A549 treated with GW870086 at 1 μM for 4 hours (cell line): ENCODE measurements at places on chromosomes 3 and 15. TPM values are rescaled to one million over a fixed set of nuclear protein-coding genes. Genes with fewer than 3 reads are reported as not detected.

LRRC15 gene
- 0.20 to 0.29 TPM (median 0.21 TPM) in 5 replicates for total RNA-seq

GOLGA8G gene
- not detected in 5 replicates for total RNA-seq

SLC22A13 gene
- total RNA-seq: 0.07 to 0.10 TPM in 2 of 5 replicates, not detected in the others

SYNPR gene
- not detected in 5 replicates for total RNA-seq

MITF gene
- 5.1 to 9.8 TPM (median 7.8 TPM) in 5 replicates for total RNA-seq

COL6A5 gene
- total RNA-seq: not detected in 5 replicates

CORO2B gene
- total RNA-seq: 1.9 to 3.2 TPM (median 2.4 TPM) in 5 replicates

LPP gene
- 5.8 to 11.7 TPM (median 8.4 TPM) in 5 replicates for total RNA-seq

C2CD4A gene
- 0.07 to 0.40 TPM (median 0.19 TPM) in 5 replicates for total RNA-seq

KLHL40 gene
- not detected in 5 replicates for total RNA-seq

EIF3J gene
- 84.3 to 99.2 TPM (median 86.3 TPM) in 5 replicates for total RNA-seq

PTPRG gene
- total RNA-seq: 1.8 to 2.6 TPM (median 2.3 TPM) in 5 replicates

ARNT2 gene
- 13.6 to 18.5 TPM (median 16.2 TPM) in 5 replicates for total RNA-seq

ALS2CL gene
- total RNA-seq: 5.8 to 9.4 TPM (median 8.6 TPM) in 5 replicates

BSN gene
- 0.05 to 0.22 TPM (median 0.15 TPM) in 5 replicates for total RNA-seq
